ENCODE measurements at places on chromosomes 2 and 18.

DNA sequence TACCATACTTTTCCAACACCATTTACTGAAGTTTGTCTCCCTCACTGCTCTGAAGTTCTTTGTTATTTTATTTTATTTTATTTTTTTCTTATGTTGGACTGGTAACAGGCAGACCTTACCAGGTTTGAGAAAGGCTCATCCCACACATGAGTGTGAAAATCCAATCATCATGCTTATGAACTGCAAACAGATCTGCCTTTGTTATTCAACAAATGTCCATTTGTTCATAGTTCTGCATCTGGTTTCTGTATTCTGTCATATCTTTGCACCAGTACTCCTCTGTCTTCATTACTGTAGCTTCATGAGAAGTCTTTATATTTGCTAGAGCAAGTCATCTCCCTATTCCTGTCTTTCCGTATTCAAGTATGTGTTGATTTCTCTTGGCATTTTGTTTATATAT lies 5.3 kb downstream of the RNU2-63P start:
- DNase-seq: no peak

DNA sequence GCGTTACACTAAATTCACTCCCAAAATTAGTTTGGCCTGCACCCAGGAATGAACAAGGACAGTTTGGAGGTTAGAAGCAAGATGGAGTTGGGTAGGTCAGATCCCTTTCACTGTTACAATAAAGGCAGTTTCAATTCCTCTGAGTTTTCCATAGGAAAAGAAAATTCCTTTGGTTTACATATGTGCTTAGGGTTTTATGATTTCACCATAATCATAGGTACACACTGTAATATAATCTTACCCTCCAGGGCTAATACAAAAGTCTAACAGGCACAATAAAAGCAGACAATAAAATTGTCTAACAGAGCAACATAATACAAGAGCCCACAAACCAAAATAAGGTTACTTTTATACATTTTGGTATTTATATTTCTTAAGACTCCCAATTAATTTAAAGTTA lies 391.5 kb upstream of the KCNJ3 start:
- no peak for DNase-seq

DNA sequence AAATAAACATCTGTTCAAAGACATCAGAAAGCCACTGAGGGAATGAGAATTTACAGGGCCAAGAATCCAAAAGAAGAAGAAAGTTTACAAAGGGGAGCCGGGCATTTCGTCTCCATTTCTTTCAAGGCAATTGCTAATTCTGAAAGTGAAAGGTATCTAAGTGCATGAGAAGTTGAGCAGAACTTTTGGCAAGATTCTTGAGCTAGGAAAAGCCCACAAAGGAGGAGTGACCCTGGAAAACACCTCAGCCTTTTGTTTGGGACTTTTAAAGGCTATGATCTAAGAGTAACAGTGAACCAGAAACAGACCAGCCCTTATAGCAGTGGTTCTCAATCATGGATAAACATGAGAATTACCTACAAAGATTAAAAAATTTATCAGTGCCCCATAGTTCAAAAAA lies 87.4 kb downstream of the MDH1 start:
- no peak for DNase-seq

DNA sequence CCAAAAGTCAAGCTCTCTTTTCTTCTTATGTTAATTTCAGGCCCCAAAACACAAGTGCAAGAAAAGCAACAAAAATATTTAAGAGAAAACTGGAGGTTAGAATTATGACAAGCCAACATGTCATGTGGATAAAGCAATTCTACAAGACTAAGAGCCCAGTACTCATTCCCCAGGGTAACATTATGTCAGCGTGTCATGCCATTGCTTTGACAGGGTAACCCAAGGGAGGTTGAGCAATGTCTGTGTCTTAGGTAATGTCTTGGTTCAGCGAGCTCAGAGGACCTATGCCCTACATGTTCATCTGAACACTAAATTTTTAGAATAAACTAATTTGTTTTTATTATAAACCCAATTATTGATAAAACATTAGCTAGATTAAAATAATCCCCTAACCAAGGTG lies 173.2 kb upstream of the ZNF804A start:
- DNase-seq: no peak

DNA sequence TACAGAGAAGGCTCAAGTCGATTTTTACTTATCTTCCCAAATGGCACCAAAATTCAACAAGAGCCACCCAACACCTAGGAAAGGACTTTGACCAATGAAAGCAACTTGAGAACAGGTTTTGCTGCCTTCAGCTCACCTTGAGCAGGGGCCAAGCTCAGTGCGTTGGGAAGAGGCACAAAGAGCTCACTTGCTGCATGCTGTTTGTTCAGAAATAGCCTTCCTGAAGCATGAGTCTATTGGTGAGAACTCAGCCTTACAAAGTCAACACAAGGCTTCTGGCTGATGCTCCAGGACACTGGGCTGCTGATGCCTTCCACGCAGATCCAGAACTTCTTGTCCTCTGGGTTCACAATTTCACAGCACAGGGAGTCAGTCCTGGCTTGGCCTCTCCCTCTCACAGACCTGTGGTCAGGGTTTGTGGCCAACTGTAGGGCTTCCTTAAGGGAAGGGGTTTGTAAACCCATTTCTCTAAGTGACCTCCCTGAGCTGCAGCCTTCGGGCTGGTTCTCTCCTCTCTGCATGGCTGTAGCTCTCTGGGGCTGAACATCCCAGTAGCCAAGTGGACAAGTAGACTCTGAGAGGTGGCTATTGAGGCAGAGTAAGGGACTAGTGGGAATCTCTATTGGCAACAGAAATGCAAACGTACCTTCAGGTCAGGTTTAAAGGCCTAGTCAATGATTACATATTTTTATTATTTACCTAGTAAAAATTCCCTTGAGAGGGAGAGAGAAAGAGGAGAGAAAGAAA lies 124.7 kb upstream of the GATA6 start:
- no peak for DNase-seq

- DNase-seq: no peak
These were observed 1275.2 kb upstream of the CRIM1 start for GRCh38 chr2:35080231-35080910.

- DNase-seq: no peak
These were observed 208.3 kb downstream of the AFF3 start for GRCh38 chr2:99933894-99934650.

DNA sequence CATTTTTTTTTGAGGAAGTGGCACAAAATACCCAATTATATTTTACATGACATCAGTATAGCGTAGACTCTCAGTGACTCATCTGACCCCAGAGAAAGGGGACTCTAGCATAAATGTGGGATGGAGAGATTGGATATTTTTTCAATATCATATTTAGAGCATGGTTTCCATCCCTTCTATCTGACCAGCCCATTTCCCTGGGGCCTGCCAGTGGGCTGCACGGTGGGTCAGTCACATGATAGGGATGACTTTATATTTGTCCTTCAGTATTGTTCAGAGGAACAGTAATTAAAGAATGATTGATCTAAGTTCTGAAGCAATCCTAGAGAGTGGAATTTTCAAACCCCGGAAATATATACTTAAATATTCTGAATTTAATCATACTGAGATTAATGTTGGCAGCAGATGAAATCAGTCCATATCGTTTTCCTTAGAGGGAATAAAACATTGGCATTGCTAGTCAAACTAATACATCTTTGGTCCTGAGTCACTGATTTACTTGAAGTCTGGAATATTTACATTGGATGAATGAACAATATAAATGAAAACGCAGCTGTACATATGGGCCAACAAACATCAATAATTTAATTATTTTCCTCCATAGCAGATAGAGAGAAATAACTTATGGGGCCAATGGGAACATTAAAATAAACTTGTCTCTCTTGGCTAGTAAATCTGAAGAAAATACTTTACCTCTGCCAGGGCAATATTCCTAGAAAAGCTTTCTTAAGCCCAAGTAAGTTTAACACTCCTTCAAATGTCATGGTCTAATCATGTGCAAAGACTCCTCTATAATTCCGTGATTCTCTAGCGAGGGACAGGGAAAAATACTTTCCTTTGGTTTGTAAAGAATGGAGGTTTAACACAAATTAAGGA lies 563.6 kb upstream of the PKDCC start:
- no peak for DNase-seq

- DNase-seq: no peak
These were observed 49.5 kb upstream of the CD226 start for GRCh38 chr18:69996951-69997798.

- DNase-seq: no peak
These were observed 118.5 kb upstream of the HS6ST1 start for GRCh38 chr2:128437204-128437565.

GRCh38 chr2:112642561-112642960 lies 3.2 kb upstream of the SLC20A1 start:
- DNase-seq: no peak

GRCh38 chr2:85819811-85820510 lies 66.2 kb downstream of the ATOH8 start:
- DNase-seq: no peak

GRCh38 chr2:21021430-21021829 lies 22.4 kb downstream of the APOB start:
- DNase-seq: no peak

- DNase-seq: no peak
These were observed 55.0 kb downstream of the ANKRD44 start for GRCh38 chr2:197255543-197255942.

DNA sequence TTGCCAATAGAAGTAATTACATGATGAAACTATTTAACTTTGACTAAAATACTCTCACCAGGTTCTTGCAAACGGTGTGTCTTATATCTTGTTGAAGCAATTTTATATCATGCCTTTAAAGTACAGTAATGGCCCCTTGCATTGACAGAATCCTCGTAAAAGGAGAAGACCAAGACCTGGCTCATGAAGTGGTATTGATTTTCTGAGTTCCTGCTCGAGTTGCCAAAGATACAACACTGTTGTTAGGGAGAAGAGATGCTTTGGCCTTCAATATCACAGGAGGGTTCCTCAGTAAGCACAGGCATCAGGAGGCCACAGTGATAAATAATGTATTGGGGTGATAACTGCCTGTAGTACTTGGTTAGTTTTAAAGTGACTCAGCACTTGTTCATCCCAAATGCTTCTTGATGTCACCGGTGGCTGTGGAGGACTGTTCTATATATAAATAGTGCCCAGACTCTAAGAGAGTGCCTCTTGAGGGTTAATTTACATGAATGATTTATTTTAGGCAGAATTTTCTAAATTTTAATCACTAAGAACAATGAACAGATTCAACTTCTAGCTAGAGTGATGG lies 571.7 kb upstream of the FANCL start:
- DNase-seq: no peak

DNA sequence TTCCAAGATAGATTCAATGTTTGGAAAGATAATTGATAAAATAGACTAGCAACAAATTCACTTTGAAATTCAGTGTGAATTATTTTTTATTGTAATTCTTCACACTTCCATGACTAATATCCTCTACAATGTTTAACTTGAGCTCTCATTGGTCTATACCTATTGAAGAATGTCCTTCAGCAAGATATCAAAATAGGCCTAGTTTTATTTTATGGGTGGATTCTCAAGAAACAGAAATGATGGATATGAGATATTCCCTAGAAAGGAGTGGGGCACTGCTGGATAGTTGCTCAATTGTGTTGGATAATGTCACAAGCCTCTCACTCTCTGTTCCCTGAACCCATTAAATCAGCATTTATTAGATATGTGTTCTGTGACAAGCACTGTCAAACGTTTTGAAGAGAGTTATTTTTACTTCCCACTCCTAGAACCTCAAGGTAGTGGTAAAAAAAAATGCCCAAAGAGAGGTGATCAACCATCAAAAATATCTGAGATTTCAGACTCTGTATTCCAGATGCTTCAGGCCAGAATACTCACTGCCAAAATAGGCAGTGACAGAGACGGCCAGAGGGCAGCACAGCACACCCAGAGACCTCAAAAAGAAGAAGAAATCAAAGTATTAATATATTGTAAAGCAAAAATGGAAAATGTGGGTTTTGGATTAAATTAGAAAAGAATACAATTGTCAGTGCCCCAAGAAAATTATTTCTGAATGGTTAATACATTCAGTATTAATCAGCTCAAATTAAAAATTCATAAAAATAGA lies 87.5 kb downstream of the TRIB2 start:
- DNase-seq: no peak

DNA sequence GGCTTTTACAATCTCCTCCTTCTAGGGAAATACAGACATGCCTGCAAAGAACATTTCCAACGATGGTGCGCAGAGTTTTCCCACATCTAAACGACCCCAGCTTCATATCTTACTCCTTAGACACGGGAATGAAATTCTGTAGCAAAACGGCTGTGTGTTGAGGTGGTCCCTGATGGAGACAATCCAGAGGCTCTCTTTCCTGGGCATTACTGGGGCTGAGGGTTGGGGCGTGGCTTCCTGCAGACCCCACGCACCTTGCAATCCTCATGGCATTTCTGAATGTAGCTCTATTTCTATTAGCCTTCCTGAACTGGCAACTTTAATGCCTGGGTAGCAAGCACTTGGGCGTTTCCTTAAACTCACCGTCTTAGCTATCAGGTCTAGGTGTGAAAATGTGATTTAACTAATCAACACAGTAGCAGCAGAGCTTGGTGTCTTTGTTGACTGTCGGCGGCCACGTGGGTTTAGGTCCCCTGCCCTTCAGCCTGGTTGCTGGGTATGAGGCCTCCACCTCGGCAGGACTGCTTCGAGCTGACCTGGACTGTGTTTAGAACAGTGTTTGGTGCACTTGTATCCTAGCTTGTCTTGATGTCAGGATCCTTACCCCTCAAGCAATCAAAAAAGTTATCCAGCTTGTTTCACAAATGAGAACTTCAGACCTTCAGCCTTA lies 242.8 kb downstream of the GBX2 start:
- no peak for DNase-seq

DNA sequence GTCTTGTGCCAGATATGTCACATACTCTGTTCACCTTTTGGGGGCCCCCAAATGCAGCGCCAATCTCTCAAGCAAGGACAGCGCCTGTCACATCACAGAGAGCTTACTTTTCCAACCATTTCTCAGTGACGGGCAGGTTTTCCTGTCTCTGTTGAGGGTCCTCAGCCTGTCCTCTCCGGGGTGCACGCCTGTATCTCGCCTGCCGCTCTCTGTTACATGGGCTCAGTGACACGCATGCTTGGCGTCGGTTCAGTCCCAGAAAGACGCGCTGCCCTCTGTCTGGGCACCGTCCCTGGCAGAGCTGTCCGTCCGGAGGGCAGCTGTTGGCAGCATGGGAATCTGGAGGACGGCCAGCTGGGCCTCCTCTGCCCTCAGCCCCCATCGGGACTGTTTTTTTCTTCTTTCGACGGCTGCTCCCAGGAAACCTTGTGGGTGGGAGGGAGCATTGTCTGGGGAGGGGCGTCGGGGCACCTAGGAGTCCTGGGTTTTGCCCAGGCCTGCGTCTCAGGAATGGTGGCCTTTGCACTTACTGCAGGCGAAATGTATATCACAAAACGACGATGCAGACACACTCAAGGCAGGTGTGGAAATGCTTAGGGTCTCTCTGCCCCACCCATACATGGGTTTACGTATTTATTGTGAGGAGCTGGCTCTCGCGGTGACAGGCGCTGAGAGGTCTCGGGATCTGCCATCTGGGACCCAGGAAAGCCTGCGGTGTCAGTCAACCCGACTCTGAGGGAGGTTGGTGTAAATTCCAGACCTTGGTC lies 30.9 kb downstream of the RTP5 start:
- no peak for DNase-seq

GRCh38 chr2:6750411-6751158 lies 115.1 kb downstream of the CMPK2 start:
- no peak for DNase-seq

All from GM04504 (cell line).